HFFc6 (cell line): ENCODE measurements at places on chromosomes 13 and 19. TPM values are rescaled to one million over a fixed set of nuclear protein-coding genes. Genes with fewer than 3 reads are reported as not detected.

GAPDHS gene
- total RNA-seq: not detected in 3 replicates

TFDP1 gene
- 119 to 156 TPM (median 149 TPM) in 3 replicates for total RNA-seq

KLK4 gene
- not detected in 3 replicates for total RNA-seq

KLK2 gene
- total RNA-seq: not detected in 3 replicates

TPTE2 gene
- 0.21 TPM in 1 of 3 replicates, not detected in the others for total RNA-seq

PRPF31 gene
- total RNA-seq: 76.9 and 92.5 TPM in 2 replicates

CGB3 gene
- 0.26 to 0.53 TPM in 2 of 3 replicates, not detected in the other for total RNA-seq

KLK10 gene
- not detected in 3 replicates for total RNA-seq

PPAN gene
- 35.7 and 36.9 TPM in 2 replicates for total RNA-seq

DPF1 gene
- 3.1 to 5.8 TPM (median 4.1 TPM) in 3 replicates for total RNA-seq
